ENCODE measurements at places on chromosomes 4 and X.

GRCh38 chr4:185016946-185017758 is 1.1 kb upstream of the HELT start:
- DNase-seq = no peak

DNA sequence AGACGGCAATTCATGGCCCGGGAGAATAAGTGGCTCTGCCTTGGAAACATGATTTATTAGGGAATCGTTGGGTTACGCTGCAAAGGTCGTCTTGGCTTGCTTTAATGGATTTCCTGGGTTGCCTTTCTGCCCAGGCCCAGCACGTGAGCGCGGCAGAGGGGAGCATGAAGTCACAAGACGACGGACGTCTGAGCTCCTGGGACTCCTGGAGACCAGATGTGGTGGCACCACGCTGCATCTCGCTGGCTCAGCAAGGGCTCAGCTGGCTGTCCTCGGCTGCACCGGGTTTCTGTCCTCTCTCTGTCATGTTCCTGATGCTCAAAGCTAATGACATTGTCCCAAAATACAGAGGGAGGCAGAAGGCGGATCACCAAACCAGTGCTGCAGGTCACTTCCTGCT is 61.2 kb downstream of the C4orf50 start:
- DNase-seq = no peak

DNA sequence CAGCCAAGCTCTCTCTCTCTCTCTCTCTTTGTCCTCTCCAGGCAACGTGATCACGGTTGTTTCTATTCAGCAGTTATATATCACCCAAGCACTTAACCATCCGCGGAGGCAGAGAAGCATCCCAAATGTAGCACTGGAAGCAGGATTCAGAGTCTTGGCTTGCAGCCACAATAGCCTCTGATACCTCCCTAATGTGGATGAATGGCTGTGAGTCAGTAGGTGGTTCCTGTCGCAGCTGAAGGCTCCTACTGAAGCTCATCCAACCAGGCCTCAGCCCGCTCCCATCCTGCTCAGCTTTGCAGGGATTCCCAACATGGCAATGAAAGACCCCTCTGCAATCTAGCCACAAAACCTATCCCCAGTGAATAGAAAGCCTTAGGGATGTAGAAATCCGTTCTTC is 5.1 kb downstream of the HS6ST2 start:
- DNase-seq = no peak

DNA sequence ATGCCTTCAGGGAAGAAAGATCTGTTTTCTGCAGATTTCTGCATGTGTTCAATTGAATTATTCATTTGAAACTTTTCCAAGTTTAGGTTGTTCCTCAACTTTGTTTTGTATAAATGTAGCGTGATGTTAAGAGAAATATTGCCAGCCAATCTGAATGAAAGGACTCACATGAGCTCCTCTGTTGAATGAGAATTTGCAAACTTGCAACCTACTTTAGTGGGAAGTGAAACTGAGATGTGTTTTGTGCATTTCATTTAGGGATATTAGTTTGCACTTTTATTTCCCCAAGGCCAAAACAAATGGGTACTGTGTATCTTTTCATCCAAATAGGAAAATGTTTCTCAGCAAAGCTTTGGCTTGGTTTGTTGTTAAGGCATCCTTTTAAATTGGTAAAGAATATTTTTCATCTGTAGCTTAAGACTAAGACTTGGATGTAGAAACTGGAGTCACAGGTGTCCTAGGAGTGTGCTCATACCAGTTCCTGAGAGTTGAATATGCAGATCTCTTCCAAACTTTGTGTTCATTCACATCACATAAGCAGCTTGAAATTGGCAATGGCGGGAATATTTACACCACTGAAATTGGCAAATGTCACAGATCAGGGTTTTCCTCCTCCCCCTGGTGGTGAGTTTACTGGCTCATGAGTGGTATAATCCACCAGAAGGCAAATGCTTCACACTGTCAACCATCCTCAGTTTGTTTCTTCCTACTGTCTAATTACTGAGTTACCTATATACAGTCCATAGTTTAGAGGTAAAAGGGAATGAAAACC is 193.6 kb upstream of the BANK1 start:
- DNase-seq = no peak

GRCh38 chrX:421646-422391 is 35.1 kb upstream of the PPP2R3B start:
- DNase-seq = no peak

GRCh38 chr4:153788051-153788412 is 851 bp downstream of the SFRP2 start:
- DNase-seq = no peak

DNA sequence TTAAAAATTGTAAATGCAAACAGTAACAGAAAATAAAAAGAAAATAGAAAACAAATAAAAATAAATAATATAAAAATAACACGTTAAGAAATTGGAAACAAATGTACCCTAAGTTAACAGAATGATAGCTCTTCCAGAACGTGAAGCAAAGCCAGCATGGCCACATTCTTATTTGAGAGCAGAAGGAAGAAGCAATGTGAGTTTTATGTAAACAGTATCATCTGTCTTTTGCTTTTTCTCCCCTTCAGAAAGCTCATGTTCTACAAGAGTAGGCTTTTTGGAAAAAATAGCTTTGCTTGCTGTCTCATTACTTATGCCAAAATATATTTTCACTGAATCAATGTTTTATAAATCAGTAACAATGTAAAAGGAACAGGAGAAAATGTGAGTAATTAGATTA is 18.7 kb downstream of the NPY2R start:
- DNase-seq = no peak

DNA sequence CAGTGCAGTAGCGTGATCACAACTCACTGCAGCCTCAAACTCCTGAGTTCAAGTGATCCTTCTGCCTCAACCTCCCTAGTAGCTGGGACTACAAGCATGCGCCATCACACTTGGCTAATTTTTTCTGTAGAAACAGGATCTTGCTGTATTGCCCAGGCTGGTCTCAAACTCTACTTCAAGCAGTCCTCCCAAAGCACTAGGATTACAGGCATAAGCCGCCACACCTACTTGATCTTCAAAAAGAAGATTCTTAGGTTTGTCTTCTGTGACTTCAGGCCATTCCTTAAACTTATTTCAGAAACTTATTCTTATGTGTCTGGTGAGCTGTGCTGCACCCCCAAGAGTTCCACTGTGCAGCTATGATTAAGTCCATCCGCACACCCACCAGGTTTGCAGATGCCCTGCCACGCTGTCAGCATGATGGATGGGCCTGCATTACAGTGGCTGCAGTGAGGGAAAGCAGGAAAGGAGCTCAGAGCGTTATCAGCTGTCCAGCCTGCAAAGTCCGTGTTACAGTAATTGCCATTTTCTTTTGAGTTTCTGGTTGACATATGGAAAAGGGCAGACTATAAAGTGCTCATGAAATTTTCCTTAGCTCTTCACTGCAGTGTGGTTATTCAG is 146.6 kb downstream of the AASDH start:
- DNase-seq = no peak

DNA sequence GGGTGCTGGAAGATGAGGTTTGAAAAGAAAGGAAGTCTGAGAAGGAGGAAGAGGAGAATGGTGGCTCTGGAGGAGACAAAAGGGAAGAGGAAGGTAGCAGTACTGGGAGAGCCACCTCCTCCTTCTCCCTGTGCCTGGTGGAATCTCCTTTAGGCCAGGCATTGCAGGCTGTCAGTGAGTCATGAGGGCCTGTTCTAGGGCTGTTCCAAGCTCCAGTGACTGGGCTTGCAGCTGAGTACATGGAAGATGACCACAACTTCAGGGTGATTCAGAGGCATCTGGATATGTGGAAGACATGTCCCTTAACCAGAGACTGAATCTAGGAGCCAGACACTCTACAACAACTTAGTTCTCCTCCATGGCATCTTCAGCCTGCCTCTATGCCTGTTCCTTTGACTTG is 107.8 kb downstream of the EFNB1 start:
- DNase-seq = no peak

DNA sequence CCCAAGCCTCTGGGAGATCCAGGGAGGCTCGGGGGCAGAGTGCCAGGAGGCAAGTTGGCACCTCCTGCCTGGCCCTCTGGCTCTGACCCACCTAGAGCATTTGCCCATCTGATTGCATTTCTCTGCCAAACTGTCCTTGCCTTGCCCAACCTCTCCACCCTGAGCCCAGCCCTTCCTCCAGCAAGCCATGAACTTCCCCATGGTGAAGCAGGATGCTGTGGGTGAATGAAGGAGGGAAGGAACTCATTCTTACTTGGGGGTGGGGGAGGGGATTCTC is 9.3 kb upstream of the CNGA2 start:
- no peak for DNase-seq

DNA sequence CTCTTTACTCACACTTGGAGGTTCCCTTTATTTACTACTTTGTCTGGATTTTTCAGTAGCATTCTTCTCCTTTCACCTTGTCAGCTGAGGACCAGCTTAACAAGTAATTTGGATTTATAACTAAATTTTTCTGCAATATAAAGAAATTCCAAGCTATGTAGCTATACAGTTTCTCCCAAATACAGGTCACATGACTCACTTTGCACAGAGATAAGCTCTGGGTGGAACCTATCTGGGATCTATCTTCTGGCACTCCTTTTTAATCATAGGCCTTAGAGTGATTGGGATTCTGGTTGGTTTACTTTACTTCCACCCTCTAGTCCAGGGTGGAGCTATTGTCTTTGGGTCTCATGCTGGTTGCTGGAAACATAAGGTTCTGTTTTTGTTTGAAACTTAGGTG is 34.9 kb upstream of the STK26 start:
- no peak for DNase-seq

GRCh38 chrX:13938051-13938828 is 91.5 kb downstream of the GEMIN8 start:
- DNase-seq = no peak

- DNase-seq = no peak
These were observed 15.1 kb downstream of the XG start for GRCh38 chrX:2766906-2767305.

DNA sequence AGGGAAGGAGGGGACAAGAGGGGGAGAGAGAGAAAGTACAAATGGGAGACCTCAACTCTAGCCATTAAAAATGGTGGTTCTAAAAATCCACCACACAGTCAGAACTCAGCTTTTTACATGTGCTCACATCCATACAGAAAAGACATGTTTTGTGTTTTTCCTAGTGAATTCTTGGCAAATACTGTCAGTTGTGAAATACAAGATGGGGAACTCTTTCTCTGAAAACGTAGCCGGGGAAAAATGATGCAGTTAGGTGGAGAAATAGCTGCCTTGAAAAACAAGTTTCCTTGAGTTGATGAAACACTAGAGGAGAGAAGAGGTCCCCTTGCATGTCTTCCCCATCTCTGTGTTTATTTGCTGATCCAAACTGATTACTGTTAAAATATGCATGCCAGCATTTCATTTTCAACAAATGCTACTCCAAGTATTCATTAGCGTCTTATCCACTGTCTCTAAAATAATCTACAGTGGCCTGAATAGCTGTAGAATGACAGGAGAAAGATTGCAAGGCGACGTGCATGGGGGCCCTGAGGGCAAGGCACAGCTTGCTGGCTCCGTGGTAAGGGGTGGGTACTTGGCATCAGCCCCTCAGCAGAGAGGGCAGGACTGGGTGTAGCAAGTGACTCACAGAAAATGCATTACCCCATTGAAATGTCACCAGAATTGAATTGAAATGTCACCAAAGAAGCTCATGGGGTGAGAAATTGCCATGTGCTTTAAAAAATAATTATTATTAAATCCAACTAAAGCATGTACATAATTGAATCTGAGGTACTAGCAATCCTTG is 48.1 kb upstream of the TBL1X start:
- no peak for DNase-seq

DNA sequence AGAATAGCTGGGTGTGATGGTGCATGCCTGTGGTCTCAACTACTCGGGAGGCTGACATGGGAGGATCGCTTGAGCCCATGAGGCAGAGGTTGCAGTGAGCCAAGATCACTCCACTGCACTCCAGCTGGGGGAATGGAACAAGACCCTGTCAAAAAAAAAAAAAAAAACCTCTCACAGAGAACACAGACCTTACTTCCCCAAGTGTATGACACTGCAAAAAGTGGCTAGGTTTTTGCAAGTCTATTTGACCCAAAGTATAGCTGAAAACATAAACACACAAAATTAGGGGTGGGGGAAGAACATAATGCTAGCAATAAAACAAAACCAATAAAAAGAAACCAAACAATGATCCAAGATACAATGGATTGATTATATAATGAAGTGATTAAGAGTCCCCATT is 6.7 kb downstream of the LAMP2 start:
- no peak for DNase-seq

GRCh38 chr4:7343081-7343655 is 91.6 kb downstream of the PSAPL1 start:
- no peak for DNase-seq

DNA sequence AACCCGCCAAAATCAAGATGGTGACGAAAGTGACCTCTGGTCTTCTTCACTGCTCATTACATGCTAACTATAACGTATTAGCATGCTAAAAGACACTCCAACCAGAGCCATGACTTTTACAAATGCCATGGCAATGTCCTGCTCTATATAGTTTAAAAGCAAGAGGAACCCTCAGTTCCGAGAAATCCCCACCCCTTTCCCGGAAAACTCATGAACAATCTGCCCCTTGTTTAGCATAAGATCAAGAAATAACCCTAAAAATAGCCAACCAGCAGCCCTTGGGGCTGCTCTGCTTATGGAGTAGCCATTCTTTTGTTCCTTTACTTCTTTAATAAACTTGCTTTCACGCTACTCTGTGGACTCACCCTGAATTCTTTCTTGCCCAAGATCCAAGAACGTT is 463.5 kb upstream of the FAM241A start:
- DNase-seq = no peak

- DNase-seq = no peak
These were observed 652.1 kb downstream of the ANKRD50 start for GRCh38 chr4:124060261-124060918.

Data from stimulated activated CD8-positive, alpha-beta memory T cell treated with anti-CD3 and anti-CD28 coated beads, Interleukin-15, amount 100 ng/mL, for 48 hours (primary cell).